Pulmonary artery endothelial cell (primary cell): ENCODE measurements at places on chromosomes 4 and X. TPM values are rescaled to one million over a fixed set of nuclear protein-coding genes. Genes with fewer than 3 reads are reported as not detected.

Gene HPGD
- total RNA-seq = not detected in 2 replicates

Gene CABS1
- not detected in 2 replicates for total RNA-seq

DNA sequence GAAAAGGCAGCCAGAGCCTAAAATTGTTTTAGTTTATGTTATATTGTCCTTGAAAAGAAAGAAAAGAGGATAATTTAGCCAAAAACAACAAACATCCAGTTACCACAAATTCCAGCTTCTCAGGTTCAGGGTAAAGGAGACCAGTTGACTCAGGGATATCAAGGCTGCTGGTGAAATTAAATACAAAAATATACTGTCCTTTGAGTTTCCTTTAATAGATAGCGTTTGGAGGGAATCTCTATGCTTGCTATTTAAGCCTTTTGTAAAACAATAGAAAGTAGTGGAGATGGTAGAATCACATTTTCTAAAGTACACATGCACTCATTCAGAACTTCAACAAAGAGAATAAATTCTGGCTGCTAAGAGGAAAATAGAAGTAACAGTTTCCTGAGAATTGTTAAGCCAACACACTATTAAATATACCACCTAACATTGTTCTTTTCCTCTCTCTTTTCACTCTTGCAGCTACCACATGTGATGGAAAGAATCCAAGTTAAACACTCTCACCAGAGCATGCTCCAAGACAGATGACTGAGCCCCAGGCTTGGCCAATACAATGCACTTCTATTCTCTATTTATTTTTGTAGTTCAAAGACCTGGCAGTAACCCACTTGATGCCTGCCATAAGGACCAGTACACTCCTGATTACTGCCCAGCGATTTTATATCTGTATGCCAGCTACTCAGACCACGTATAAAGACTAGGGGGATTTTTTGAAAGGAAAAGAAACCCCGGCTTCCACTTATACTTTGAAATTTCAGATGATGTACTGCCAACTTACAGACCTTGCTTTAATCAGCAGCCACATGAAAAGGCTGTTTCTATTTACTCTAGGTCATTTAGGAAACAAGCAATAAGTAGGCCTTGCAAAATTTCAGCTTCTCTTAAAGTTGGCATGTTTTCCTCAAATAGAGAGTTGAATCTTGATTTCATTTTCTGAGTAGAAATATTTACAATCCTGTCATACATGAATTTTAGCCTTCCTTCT lies 756.9 kb downstream of the FAT4 start:
- DNase-seq = peak; percentile 20

DNA sequence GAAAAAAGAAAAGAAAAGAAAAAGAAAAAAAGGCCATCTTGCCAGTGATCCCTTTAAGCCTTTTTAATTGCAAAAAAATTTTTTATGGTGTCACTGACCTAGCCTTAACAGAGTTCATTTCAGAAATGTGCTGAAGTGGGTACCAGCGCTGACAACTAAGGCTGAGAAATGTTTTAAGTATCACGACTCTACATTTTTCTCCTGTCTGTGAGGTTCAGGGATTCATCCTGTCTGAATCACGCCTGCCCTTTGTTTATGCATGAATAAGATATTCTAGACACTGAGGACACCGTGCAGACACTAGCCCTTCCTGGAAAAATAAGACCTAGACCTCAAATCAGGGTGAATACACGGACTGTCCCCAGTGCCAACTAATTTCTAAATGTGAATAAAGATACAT lies 154.4 kb upstream of the NOCT start:
- no peak for DNase-seq

DNA sequence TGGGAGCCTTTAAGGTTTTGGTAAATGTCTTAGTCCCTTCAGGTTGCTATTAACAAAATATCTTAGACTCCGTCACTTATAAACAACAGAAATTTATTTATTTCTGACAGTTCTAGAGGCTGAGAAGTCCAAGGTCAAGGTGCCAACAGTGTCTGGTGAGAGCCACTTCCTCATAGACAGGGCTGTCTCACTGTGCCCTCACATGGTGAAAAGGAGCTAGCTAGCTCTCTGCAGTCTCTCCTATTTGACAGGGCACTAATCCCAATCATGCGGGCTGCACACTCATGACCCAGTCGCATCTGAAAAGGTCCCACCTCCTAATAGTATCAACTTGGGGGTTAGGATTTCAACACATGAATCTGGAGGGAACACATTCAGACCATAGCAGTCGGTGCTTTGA lies 63.4 kb upstream of the KLF3 start:
- no peak for DNase-seq

- no peak for DNase-seq
Measured at GRCh38 chrX:74521961-74522751, 92.3 kb downstream of the RLIM start.
